Stimulated activated CD8-positive, alpha-beta memory T cell treated with anti-CD3 and anti-CD28 coated beads, Interleukin-15, amount 100 ng/mL, for 4 hours (primary cell): ENCODE measurements at places on chromosomes 3 and 15.

DNA sequence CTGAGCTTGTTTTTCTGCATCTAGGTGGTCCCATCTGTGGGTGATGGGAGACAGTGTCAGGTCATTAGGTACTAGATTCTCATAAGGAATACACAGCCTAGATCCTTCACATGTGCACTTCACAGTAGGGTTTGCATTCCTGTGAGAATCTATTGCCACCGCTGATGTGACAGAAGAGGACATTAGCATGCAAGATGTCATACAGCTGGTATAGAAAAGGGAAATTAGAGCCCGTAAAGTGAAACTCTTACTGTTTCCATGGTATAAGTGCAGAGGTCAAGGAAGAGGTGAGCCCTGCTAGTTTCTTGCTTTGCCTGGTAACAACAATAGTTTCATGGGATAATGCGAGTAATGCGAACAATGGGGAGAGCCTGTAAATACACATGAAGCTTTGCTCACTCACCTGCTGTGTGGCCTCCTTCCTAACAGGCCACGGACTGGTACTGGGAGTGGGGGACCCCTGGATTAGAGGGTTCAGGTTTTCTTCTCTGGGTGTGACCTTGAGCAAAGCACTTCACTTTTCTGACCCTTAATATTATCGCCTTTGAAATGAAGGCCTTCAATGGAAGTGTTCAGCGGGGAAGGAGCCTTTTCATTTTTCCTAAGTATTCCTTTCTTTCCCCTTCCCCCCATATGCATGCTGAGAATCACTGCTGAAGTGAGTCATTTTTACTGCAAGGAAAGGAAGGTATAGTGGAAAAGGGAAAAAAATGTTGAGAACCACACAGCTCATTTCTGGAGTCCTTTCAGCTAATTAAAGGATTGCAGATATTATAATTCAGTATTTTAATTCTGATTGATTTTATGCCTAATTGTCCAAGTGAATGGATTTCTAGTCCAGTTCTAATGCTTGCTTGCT lies 286.4 kb downstream of the UBE2E2 start:
- DNase-seq: no peak

DNA sequence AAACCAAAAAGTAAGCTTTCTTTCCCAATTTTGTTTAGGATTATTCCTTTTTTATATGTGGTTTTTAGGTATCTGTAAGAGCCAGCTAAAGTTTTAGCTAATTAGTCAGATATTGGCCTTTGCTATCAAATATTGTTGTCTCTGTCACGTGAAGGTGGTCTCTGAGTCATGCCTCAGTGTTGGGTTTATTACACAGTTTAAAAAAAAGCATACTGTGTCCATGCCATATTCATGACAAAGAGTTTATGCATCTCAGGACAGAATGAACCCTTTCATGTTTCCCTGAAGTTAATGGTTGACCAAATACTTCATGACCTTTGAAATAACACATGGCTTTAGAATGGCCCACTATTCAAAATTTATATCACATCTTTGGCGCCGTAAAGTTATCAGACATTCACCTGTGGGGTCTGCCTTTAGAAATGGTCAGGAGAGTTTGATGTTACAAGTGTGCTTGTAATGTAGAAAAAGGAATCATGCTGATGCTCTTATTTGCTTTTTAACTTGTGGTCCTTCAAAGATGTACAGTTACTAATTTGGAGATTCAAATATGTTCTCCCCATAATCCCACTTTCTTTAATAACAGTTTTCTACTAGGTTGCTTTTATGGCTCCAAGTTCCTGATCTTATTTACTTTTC lies 101.5 kb downstream of the MYRIP start:
- DNase-seq: no peak

- DNase-seq: no peak
Measured at GRCh38 chr15:51067510-51067909, 27.2 kb downstream of the TNFAIP8L3 start.

DNA sequence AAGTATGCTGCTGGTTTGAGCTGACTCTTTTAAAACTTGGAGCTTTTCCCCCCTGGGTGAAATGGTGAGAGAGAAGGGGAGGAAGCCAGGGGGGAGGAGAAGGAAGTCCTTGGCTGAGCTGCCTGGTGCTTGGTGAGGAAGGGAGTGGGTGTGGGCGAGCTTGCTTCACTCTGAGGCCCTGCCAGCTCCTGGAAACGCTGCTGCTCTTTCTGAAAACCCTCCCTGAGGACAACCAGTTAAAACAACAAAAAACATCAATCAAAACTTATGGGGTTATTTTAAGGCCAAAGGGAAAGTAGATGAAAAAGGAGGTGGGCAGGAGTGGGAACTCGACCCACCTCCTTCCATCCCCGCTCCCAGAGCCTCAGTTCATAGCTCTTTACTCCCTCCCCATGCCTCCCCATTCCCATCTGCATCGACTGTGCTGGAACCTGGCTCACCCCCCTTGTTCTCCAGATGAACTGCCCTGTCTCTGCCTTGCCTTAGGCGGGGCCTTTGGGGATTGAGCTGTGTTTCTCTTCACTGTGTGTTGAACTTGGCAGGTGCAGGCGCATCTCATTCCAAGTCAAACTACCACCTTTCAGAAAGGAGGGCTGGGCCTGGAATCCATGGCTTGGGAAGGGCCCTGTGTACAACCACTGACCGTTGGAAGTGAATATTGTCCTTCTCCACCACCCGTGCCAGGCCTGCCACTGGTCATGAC lies 166.1 kb downstream of the ZNF621 start:
- DNase-seq: no peak

GRCh38 chr15:74209560-74209958 lies 7.0 kb upstream of the STRA6 start:
- no peak for DNase-seq

DNA sequence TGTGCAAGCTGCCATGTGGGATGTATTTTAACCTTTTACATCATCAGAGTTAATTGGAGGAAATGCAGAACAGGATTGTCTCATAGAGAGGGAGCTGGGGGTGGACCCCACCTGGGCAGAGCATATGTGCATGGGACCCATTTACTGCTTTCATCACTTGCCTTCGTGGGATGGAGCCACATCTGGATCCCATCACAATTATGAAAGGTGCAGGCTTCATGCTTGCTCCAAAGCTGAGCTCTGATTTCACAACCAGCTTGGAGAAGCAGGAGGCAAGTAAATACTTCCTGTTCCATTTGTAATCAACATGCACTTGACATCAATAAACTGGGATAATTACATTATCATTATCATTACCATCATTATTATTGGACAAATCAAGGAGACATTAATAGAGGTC lies 161.9 kb downstream of the ALDH1A2 start:
- no peak for DNase-seq

DNA sequence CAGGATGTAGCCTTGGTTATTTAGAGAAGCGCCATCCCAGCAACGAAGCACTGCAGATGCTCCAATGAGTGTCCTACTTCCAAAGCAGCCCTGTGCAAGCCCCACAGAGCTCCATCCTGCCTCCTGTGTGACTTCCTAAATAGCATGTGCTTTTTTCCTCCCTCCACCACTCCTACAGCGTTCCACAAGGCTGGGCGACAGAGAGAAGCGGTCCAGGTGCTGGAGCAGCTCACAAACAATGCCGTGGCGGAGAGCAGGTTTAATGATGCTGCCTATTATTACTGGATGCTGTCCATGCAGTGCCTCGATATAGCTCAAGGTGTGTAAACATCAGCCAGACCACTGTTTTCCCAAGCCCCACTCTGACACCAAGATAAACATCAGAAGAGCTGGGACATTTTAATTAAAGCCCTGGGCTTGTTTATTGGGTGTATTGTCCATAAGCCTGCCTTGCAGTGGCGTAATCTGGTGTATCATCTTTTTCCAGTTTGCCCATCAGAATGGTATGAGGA lies 22.2 kb upstream of the RHO start:
- DNase-seq: no peak

GRCh38 chr3:157956850-157957249 lies 149.4 kb downstream of the SHOX2 start:
- DNase-seq: no peak

GRCh38 chr3:9553021-9553947 lies at the start of gene LHFPL4:
Gene LHFPL4, minus strand, starts transcription at chr3:9553822. Its CDS starts 1,143 bp downstream, at chr3:9552679.
- DNase-seq: no peak

GRCh38 chr3:156207802-156208685 lies 87.7 kb downstream of the KCNAB1 start:
- no peak for DNase-seq

DNA sequence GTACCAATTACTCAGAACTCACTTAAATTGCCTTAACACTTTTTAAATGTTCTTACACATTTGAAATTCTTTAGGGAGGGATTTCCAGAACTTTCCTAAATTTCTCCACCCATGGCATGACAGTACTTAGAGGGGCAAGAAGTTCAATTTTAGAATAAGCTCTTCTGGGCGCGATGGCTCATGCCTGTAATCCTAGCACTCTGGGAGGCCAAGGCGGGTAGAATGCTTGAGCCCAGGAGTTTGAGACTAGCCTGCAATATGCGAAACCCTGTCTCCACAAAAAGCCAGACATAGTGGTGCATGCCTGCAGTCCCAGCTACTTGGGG lies 10.6 kb downstream of the FAM131A start:
- no peak for DNase-seq

GRCh38 chr3:59769127-59769750 lies 719.4 kb upstream of the CFAP20DC start:
- no peak for DNase-seq

DNA sequence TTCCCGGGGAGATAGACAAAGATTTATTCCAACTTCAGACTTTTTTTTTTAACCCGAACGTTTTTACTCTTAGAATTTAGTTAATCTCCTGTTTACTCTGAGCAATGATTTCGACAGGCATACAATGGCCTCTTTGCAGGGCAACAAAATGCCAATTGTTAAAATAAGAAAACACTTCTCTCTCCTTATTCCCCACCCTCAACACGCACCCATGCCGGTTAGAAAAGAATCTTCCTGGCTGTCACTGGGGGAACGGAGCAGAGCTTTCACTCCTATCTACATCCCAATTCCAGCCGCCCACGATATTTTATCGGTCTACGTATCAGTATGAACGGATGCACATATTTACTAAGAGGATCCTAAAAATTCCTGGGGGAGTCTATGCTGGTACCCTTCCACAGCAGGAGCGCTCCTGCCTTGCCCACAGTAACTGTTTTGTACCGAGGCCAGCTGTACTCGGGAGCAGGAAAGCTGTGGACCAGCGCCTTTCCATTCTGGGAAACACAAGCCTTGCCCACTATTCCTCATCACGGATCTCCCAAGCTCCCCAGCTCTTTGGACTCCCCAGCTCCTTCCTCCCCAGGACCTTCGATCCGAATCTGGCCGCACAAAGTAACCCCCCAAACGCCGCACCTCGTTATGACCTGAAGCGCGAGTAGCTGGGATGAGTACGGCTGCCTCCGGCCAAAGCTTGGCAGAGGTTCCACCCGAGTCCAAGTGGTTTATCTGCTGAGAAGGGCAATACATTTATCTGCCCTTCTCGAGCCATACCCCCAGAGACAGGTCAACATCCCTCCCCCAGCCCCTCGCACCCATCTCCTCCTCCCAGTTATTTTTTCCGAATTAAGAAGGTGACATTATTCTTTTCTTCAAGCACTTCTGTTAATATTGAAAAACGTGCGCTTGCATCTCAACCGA lies 2.2 kb upstream of the FOXB1 start:
- DNase-seq: no peak

- DNase-seq: no peak
Measured at GRCh38 chr15:67413770-67414390, 107.1 kb upstream of the C15orf61 start.

- peak; percentile 3 for DNase-seq
Measured at GRCh38 chr3:57756528-57757401, 656 bp downstream of the SLMAP start.

GRCh38 chr15:90001683-90002427 lies 731 bp downstream of the ZNF710 start:
- DNase-seq: peak; percentile 52

DNA sequence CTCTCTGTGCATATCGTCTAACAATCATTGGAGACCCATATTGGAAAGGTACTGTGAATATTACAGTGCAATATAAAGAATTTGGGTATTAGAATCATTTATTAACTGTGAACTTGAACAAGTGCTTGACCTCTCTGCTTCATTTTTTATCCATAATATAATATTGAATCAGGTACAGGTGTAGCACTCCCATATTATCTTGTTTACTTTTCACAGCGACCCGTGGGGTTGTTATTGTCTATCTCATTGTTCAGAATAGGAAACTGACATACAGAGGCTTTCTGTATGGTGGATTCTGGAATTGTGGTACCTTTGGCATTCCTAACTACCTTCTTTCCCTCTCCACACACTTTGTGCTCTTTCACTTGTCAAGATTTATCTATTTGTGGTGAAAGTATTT lies 17.8 kb downstream of the SNRK start:
- no peak for DNase-seq

- no peak for DNase-seq
Measured at GRCh38 chr15:70164910-70165715, 67.4 kb upstream of the TLE3 start.

DNA sequence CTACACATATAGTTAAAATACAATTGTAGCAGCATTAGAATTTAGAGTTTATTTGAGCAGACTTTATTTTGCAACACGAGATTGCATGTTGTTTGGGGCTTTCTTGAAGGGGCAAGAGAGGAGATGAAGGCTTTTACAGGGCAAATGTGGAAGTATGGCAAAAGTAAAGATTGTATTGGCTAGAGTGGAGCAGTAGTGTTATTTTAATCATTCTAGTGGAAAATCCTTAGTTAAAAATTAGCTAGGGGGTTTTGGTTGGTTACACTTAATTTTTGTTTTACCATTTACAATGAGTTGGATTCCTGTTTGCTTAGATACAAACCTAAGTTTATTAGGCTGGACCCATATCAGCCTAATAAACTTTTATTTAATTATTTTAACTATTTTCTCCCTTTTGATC lies 4.6 kb downstream of the OR5H15 start:
- DNase-seq: no peak

DNA sequence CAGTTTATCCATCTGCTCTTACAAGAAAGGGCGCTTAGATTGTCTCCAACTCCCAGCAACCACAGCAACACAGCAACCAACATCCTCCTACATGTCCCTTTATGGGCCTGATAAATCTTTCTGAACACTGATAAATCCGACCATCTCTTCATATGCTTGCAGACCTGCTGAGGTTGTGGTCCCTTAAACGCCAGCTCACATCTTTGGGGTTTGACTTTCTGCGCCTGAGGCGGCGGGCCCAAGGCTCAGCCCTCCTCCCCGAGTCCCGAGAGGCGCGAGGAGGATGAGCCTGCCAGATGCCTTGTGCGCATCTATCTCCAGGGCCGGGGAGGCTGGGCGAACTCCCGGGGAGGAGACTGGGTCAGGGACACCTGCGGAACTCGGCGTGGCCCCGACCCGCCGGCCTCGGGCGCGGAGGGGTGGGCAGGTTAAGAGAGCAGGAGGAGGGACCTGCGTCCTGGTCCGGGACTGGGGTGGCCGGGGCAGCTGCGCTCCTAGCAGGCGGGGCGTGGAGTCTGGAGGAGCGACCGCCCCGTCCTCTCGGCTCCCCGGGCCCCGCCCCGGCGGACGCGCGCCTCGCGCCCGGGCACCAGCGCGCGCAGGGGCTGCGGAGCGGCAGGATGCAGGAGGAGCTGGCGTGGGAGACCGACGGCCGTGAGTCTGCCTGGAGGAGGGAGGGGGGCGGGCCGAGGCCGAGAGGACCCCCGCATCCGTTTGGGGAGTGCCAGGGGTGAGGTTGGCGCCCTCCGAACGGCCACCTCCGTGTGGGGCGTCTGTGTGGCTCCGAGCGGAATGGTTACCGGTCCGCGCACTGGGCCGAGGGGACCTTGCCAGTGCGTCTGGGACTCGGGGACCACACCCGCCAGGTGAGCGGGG lies at the start of gene ANKDD1A:
Gene ANKDD1A, plus strand, starts transcription at position 592 of the 876 bp plus-strand sequence. Its CDS starts 29 bp downstream, at position 621.
- no peak for DNase-seq

GRCh38 chr3:153127788-153128187 lies 34.2 kb upstream of the RAP2B start:
- DNase-seq: no peak
